ENCODE measurements at places on chromosomes 7 and 10.

DNA sequence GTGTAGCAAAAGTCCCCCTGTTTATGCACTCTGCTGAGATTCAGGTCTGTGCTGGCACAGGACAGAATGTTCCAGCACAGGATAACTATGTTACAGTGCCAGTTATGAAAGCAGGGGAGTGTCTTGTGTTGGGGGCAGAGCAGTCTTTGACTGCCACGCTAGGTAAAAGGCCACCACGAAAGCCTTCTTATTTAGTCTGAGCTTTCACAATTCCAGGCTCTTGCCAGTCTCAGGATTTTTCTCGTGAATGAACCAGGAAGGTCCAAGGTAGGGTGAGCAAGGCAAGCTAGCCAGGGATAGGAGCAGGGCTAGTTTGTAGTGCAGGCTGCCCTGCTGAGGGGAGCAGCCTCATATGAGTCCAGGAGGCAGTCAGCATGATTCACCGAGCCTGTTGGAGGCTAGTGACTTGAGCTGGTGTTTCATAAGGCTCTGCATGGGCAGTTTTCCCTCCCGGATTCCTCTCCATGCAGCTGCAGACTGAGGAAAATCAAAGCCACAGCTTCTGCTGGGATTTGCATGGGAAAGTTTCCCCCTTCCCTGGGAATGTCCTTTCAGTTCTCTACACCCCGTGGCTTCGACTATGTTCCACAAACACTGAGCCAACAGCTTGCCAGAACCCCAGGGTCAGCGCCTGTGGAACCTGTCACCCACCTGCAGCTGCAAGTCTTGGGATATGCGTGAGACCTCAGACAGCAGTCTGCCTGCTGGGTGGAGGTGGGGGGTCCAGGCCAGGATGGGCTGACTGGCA, 112.3 kb downstream of the JCAD start:
- no peak for DNase-seq

DNA sequence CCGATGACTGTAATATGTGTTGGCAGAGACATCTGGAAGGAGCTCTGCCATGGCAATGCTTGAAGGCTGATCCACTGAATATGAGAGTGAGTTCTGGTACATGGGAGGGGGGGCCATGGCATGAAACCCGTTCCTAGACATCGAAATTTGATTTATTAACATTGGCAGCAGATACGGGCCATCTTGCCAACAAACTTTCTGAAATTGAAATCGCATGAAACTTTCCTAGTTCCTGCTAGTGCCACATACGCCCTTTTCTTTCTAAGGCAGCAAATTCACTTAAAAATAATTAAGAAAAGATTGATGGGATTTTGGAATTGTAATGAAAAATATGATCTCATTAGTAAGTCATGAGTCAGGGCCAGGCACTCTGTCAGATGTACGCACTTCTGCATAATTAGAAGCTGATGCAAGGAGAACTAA, 91.8 kb upstream of the KMT2C start:
- DNase-seq: no peak

DNA sequence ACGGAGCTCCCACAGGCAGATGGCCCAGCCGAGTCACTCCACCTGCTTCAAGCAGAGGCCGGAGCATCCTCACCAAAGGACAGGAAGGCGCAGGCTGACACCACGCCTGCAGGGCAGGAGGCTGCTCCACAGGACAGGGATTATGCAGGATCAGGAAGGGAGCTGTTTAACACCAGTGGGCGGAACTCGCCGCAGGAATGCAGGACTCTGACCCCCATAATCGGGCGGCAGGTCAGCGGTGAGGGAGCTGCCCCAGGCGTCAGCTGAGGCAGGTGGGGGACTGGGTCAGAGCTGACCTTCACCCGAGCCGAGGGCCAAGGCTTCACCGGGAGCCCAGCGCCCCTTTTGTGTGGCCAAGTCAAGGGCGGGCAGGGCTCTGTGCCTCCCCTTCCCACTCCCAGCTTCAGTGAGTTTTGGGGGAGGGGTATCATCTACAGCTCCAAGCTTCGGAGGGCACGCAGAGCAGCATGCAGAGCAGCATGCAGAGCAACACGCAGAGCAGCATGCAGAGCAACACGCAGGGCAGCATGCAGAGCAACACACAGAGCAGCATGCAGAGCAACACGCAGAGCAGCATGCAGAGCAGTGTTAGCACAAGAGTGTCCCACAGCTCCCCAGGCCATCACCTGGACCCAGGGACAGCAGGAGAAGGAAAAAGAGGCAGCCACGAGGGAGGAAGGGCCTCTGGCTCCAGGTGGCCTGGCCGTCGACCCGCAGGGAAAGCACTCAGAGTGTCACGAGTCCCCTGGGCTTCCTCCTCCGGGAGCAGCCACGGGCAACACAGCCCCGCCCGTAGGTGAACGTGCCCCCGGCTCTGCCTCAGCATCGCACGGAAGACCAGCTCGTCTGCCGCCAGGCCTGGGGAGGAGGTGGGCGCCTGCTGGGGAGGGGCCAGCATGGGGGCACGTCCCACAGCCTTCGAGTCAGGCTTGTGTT, 151.7 kb upstream of the PPP2R2D start:
- no peak for DNase-seq

DNA sequence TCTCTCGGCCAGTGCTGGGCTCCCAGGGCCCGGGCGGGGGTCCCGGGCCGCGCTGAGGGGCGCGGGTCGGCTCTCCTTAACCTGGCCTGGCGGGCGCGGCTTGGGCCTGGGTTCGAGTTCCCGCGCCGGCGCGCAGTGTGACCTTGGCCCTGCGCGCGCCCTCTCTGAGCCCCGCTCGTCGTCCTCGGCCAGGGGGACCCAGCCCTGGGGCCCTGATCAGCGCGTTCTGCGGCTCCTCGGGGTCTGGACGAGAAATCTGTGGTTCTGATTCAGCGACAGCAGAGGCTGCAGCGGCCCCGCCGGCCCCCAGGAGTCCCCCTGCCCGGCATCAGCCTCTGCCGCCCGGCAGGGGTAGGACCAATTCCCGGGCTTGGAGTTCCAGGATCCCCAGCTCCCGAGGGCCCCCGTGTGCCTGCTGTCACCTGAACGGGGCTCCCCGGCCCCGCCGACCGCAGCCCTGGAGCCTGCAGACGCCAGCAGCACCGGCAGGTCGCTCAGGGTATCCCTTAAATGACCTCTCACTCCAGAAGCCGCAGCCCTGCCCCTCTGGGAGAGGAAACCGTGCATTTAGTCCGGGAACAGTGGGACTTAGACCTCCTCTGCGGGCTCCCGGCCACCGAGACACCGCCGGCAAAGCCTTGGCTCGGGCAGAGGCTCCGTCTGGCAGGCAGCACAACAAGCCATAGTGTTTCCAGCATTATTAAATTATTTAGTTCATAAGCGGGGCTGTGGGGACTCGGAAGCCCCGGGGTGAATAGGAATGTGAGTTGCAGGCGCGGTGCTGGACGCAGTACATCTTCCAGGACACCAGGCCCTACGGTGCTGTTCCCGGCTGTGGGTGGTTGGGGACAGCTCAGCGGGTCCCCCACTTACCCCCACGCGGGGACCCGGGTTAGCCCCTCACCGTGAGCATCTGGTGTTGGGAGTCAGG, 572 bp downstream of the CHST12 start:
- peak; percentile 17 for DNase-seq

- no peak for DNase-seq
Measured at GRCh38 chr10:90635111-90635765, 222.6 kb downstream of the HTR7 start.

GRCh38 chr10:26555719-26556368, 117.7 kb downstream of the APBB1IP start:
- DNase-seq: no peak

DNA sequence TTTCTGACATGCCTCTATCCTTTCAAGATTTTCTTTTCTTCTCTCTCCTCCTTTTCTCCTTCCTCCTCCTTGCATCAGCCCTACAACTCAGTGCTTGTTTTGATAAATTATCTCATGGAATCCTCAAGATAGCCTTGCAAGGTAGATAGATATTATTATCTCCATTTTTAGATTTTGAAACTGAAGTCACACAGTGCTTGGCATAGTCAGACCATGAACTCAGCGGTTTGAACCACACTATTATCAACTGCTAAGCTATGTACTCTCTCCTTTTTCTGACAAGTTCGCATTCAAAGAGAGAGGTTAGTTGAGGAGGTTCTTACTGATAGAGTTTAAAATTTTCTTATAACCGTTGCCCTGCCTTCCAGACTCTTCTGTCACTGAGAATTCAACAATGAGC, 79.1 kb downstream of the SUGCT start:
- DNase-seq: no peak

- no peak for DNase-seq
Measured at GRCh38 chr10:4070184-4070583, 285.2 kb upstream of the KLF6 start.

GRCh38 chr10:95221124-95221523, 27.1 kb downstream of the ACSM6 start:
- no peak for DNase-seq

GRCh38 chr7:149690688-149691446, 82.5 kb downstream of the ZNF467 start:
- no peak for DNase-seq

GRCh38 chr7:132065989-132066603, 509.7 kb upstream of the PODXL start:
- DNase-seq: no peak

DNA sequence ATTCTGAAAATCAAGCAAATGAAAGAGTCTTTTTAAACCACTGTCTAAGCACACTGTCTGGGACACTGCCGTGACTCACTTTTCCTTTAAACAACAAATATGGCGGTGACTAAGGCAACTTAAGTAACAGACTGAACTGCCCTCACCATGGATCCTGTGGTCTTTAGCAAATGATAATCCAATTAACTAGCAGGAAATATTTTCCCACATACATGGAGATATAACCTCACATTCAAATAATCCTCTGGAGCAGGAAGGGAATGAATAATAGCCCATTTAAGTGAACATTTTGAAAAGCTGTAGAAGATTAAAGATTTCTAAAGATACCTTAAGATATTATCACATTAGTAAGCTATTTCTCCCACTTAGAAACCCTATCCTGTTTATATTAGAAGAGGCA, 40.3 kb upstream of the LRRC17 start:
- DNase-seq: no peak

DNA sequence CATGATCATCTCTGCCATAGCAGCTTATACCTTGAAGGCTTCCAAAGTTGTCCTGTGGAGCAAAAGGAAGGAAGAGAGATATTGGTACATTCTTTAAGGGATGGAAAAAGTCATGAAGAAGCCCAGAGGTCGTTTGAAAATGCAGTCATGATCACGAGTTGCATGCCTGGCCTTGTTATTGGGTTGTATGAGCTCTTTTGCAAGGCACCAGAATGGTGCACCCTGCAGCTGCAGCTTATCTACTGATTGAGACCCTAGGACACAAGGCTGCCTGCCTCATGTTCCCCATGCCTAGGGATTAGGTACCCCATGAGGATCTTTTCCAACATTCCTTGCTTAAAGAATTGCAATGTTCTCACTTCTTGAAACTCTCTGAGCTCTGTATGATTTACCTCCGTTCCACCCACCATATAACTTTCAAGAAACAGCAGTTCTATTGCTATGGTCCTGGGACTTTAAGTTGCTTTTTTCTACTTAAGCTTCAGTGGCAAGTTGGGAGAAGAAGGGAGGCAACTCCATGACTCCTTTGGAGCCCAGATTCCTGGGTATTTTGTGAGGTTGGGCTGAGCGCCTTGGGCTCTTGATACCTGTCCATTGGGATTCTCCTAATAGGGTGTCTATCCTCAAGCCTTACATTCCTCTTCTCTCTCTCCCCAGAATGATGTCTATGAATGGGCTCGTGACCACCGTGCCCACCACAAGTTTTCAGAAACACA, 6.9 kb downstream of the SCD start:
- no peak for DNase-seq

GRCh38 chr7:6375348-6376101, 72.2 kb downstream of the DAGLB start:
- DNase-seq: peak; percentile 39

DNA sequence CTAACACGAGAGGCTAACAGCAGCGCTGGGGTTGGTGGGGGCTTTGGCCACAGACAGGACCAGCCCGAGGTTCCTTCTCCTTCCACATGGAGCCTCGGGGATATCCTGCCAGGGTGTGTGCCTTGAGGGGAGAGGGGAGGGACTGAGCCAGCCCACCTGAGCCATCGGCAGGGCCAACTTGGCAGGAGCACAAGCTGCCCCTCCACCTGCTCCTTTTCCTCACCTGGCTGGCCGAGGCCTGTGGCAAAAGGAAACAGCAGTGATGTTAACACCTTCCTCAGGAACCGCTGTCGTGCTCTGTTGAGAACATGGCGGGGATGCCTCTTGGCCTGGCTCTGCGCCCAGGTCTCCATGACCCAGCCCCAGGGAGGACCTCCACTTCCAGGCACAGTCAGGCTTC, 255.1 kb upstream of the PPP2R2D start:
- no peak for DNase-seq

- no peak for DNase-seq
Measured at GRCh38 chr7:35272246-35272645, 18.3 kb upstream of the TBX20 start.

- DNase-seq: no peak
Measured at GRCh38 chr7:121871188-121871587, 1.8 kb upstream of the PTPRZ1 start.

DNA sequence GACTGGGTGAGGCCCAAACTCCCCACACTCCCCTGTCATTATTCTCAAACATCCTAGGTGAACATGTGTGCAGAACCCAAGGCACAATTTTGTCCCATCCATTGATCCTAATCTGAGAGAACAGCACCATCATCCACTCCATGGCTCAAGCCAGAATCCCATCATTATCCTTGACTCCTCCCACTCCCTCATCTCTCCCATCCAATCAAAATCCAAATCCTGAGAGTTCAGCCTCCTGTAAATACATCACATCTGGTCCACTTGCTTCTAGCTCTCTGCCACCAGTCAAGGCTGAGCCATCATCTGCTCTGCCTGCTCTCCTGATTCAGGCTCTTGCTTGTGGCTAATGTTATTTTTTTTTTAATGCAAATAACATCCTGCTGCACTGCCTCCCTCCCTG, 75.9 kb upstream of the SLF2 start:
- no peak for DNase-seq

DNA sequence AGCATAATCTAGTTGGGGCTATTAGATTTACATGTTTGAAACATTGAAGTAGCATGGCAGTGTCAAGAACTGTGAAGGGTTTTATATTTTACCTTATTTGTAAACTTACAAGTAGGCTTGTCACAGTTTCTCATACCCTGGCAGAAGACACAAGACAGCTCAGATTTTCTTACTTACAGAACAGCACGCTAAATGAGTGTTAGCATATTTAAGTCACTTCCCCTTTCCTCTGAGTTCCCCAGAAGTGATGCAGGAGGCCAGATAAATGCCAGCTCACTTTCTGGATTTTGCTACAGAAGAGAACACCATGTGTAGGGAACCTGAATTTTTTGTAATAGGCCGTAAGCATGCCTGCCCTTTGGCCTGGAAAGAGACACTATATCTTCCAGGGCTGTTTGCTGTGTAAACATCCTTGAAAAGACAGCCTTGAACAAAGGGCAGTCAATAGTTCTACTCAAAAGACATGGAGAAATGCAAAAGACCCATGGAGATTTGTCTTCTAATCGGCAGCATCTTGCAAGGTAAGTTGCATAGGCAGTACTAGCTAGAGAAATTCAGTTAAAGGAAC, 279.1 kb downstream of the PHF14 start:
- DNase-seq: no peak

- peak; percentile 54 for DNase-seq
Measured at GRCh38 chr7:151759591-151760042, 117.3 kb downstream of the PRKAG2 start.

Measured in central memory CD4-positive, alpha-beta T cell (primary cell).